Hypothalamus (tissue), 51 donors: ENCODE measurements at places on chromosomes 2 and 18.

DNA sequence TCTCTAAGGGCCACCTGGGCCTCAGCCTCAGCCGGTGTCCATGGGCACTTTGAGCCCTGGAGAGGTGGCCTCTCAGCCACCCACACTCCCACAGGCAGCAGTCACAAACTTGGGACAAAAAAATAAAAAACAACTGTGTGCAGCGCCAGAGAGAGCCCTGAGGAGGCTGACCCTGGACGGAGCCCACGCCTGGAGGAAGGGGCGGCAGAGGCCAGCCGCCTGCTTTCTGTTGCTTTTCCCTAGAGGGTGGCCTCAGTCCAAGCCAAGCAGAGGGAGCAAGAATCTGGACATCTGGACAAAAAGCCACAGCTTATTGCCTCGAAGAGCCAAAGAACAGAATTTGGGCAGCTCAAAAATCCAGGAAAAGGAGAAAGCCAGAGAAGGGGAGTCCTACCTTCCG, 43.3 kb upstream of the LDLRAD4 start:
- no peak for DNase-seq

GRCh38 chr2:8408560-8409460, 273.0 kb upstream of the ID2 start:
- DNase-seq = no peak

DNA sequence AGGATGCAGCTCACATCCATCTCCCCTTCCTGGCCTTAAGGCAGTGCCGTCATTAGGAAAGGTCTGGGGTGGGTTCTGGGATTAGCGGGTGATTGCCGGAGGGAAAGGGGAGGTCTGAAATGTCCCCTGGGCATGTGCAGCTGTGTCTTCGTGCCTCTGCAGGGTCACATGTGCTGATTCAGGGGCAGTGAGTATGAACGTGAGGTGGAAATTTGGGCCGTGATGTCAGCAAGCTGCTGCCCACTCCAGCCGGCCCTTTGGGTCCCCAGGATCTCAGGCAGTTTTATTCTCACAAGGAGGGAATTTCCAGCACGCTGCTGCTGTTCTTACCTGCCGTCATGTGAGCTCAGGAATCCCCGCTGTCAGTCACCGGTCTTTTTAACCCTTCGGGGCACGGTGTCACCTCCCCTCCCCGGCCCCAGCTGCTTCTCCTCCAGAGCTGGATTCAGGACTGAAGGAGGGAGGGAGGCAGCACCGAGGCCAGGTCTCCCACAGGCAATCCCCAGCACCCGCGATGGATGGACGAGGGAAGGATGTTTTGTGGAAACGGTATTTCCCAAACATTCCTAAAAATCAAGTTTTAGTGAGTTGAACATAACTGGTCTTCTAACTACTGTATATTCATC, 23.5 kb downstream of the GPR35 start:
- no peak for DNase-seq

GRCh38 chr2:219174146-219174545, 2.6 kb downstream of the CNPPD1 start:
- DNase-seq = no peak

DNA sequence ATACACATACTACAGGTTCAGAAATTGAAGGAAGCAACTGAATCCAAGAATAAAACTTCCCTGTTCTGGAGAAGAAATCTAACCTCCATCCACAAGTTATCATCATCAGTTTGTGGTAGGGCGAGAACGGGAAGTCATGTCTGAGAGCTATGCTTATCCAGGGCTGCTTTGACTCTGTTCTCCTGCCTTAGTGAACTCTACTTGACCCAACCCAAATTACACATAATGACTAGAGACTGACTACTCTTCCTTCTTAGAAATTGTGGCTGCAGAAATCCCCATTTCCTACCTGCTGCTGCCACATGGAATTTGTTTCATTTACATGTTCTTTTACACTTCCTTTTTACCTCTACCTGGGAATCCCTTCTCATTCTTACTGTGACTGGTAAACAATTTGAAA, 1102.6 kb upstream of the PIK3C3 start:
- no peak for DNase-seq

GRCh38 chr2:157936406-157936805, 60.3 kb upstream of the ACVR1 start:
- DNase-seq = no peak

GRCh38 chr2:3823748-3824147, 120.4 kb downstream of the DCDC2C start:
- no peak for DNase-seq

- no peak for DNase-seq
Observed at GRCh38 chr2:220460257-220460985, 833.0 kb downstream of the SLC4A3 start.

DNA sequence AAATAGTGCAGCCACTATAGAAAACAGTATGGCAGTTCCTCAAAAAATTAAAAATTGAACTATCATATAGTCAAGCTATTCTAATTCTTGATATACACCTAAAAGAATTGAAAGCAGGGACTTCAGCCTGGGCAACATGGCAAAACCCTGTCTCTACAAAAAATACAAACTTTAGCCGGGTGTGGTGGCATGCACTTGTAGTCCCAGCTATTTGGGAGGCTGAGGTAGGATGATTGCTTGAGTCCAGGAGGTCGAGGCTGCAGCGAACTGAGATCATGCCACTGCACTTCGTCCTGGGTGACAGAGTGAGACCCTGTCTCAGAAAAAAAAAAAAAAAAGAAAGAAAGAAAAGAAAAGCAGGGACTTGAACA, 279.5 kb upstream of the STON1 start:
- no peak for DNase-seq

- no peak for DNase-seq
Observed at GRCh38 chr2:215613280-215613679, 177.4 kb upstream of the FN1 start.

DNA sequence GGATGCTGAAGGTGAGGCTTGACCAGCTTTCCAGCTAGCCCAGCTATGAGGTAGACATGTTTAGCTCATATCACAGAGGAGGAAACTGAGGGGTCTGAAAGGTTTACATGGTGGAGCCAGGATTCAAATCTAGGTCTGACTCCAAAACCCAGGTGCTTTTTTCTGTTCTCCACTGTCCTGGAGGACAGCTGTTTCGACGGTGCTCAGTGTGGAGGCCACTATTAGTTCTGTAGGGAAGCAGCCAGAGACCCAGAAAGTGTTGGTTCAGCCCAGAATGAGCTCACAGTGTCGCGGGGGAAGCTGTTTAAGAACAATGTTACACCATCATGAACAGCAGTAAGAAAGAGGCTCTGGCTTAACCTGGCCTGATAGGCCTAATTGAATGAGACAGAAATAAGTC, 11.1 kb downstream of the PROC start:
- no peak for DNase-seq

GRCh38 chr18:59054496-59055287, 85.0 kb upstream of the SEC11C start:
- no peak for DNase-seq

DNA sequence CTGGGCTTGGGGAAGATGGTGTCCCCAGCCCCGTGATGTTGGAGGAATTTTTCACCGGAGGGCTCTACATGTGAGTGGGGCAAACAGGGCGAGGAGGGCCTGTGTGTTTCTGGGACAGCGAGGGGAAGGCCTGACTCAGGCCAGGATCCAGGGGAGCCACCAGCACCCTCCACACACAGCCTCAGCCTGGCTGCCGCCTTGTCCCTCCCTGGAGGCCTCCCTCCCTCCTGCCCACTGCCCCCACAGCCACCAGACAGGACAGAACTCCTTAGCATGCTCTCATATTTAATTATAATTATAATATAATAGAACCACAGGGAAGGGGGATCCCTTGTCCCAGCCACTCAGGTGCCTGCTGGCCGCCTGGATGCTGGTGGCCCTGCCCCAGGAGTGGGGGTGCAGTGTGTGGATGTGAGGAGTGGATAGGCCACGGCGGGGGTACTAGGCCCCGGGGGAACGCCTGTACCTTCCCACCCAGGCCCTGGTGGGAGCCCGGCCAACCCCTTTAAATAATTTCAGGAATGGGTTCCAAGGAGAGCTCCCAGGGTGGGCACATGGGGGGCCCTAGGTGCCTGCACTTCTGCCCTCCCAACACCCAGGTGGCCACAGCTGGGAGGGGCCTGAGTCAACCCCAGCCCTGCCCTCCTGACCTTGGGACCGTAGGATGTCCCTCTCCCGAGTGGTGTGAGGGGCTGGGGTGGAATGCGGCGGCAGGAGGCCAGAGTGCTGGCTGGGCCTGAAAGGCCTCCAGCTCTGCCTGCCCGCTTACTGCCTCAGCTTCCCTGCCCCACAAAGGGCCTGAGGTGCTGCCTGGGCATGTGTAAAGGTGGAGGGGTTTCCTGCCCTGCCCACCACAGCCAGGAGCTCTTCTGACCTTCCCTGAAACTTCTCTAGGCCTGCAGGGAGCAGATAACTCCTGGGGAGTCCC, 8.8 kb downstream of the PDCD1 start:
- no peak for DNase-seq

DNA sequence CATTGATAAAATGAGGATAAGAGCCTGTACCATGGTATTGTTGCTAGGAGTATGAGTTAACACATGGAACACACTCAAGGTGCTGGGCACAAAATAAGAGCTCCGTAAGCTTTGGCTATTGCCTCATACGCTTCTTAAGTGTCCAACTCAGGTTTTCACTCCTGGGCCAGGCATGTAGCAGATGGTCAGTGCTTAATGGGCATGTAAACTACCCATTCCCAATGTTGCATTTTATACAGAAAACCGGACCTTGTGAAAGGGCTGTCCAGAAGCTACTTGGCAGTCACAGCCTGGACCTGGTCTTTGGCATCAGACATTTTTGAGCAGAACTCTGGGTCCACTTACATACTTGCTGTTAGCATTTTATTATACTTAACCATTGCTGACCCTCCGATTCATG, 26.9 kb downstream of the MGAT5 start:
- no peak for DNase-seq

- no peak for DNase-seq
Observed at GRCh38 chr2:141362311-141362710, 768.5 kb downstream of the LRP1B start.

DNA sequence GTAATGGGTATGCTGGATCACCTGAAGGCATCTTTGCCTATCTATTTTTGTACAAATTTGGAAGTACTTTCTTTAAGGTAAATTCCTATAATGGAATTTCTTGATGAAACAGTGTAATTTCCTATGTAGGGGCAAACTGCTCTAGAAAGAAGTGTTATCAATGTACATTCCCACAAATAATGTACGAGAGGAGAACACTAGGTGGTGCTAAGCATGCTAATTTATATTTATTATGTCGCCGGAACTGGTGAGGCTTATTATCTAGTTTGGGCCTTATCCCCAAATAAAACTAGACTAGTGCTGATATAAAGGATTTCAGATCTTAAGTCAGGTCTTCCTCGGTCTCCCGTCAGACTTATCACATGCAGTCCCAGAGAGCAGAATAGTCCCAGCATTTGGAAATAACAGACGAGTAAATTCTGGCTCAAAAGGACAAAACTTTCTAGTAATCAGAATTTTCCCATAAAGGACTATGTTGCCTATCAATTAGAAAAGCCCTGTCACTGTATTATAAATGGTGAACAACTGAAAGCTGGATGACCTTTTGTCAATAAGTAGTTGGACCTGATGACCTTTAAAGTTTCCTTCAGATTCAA, 86.9 kb upstream of the RBBP8 start:
- DNase-seq = no peak

- DNase-seq = no peak
Observed at GRCh38 chr18:79755496-79756142, 42.1 kb upstream of the KCNG2 start.

DNA sequence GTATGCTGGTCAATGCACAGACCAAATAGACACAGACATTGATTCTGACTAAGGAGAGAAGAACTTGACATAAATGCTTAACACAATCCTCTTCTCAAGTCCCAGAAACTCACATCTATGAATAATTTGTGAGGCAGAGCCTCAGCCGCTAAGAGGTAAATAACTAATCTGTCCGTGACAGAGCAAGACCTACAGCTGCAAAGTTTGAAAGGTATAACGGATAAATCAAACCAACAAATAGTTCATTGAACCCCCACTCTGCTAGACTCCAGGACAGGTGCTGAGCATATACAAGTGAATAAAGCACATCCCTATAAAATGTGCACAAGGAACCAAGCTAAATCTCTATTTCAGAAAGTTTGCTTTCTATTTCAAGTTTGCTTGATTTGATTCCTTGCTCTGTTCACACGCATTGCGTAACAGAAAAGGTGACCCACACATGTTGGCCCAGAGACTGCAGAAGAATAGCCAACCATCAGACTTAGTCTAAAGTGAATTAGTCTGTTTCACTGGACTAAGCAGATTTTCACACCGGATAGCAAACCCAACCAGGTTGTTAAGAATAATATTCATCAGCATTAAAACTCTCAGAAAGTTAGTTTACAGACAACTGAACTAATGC, 51.7 kb downstream of the NCKAP5 start:
- DNase-seq = no peak

- DNase-seq = no peak
Observed at GRCh38 chr2:75367401-75367800, 168.1 kb upstream of the TACR1 start.

DNA sequence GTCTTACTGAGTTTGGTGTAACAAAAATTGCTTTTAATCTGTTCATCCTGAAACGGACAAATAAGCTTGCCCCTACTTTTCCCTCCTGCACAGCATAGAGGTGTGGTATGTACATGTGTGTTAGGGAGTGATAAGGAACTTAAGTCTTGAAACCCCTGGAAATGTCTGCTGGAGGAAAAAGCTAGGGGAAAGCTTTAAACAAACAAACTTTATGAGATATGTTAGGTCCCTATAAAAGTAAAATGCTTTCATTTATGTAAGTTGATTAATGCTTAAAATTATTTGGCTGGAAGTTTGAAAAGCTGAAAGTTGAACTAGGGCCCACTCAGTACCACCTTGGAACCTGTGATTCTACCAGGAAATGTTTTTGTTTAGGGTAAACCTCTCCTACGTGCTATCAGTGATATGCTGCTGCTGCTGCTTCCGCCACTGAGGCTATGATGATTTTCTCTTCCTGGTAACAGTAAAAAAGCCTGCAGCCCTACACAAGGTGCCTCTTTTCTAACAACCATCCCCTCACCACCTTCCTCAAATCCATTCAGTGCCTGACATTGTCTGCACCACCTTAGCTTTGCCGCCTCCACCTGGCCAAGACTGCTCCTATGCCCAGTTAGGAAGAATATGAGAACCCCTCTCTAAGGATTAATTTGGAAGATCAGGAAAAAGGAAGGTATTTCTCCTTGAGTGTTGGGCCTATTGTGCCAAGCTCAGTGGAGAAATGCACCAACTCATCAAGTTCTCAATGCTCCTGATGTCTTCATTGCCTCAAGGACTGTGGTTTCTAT, 2.5 kb upstream of the YES1 start:
- DNase-seq = no peak

GRCh38 chr2:171792886-171793580, 101.0 kb downstream of the SLC25A12 start:
- DNase-seq = no peak

GRCh38 chr2:121363632-121364420, 78.8 kb upstream of the TFCP2L1 start:
- DNase-seq = no peak

- DNase-seq = no peak
Observed at GRCh38 chr2:203476881-203477280, 58.2 kb downstream of the RAPH1 start.

DNA sequence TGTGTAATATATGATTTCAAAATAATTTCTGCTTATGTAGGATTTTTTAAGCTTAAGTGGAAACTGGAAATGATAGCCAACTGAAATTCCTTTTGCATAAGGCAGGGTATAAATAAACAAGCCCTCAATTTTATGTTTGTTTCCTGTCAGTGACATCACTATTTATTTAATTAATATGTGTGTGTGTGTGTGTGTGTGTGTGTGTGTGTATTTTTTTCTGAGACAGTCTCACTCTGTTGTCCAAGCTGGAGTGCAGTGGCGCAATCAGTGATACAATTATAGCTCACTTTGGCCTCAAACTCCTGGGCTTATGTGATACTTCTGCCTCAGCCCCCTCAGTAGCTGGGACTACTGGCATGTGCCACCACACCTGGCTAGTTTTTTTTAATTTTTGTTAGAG, 29.3 kb upstream of the CYP20A1 start:
- no peak for DNase-seq

GRCh38 chr18:24885276-24885675, 424.8 kb downstream of the HRH4 start:
- no peak for DNase-seq
